ENCODE measurements at places on chromosomes 12 and 14.

- DNase-seq: no peak
Measured at GRCh38 chr12:97275256-97275655, 187.3 kb upstream of the RMST start.

GRCh38 chr12:26204612-26205289 is 9.4 kb downstream of the SSPN start:
- DNase-seq: no peak

GRCh38 chr14:73924337-73924736 is 25.6 kb downstream of the FAM161B start:
- no peak for DNase-seq

- no peak for DNase-seq
Measured at GRCh38 chr14:96066976-96067375, 27.8 kb downstream of the C14orf132 start.

- DNase-seq: no peak
Measured at GRCh38 chr14:78488938-78489337, 318.8 kb downstream of the NRXN3 start.

DNA sequence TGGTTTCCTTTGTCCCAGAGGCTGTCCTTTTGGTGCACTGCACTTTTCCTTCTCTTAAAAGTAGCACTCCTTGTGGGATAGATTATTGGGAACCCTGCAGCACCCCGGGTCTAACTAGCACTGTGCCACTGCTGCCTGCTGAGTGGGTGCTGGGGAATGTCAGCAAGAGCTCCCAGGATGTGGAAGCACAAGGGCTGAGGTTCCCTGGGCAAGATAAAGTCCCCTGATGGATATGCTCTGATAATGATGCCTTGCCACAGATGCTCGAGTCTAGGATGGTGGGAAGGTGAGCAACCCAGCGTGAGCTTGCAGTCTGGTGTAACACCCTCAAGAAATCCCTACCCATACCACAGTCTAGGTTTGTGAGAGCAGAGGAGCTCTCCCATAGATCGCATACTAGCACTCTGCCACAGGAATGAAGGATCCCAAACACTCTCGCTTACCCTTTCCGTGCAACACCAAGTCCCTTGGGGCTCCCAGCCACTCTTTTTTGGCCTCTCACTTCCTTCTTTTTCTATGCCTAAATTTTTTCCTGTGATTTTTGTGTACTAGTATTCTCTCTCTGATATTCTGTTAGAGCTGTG is 32.6 kb downstream of the USP15 start:
- no peak for DNase-seq

DNA sequence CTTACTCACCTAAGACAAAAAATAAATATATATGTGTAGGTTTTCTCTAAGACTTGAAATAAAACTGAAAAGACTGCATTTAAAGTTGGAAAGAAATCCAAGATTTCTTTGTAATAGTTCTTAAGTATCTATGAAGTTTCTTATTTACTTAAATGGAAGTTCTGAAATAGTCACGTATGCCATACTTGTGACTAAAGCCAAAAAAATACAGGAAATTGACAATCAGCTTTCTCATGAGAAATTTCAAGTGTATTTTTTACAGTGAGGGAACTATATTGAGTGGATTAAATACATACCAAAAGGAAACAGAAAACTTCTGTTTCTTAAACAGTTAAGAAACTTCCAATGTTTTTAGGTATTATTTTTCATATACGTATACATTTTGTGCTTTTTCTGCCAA is 188.1 kb downstream of the DPY19L2 start:
- no peak for DNase-seq

DNA sequence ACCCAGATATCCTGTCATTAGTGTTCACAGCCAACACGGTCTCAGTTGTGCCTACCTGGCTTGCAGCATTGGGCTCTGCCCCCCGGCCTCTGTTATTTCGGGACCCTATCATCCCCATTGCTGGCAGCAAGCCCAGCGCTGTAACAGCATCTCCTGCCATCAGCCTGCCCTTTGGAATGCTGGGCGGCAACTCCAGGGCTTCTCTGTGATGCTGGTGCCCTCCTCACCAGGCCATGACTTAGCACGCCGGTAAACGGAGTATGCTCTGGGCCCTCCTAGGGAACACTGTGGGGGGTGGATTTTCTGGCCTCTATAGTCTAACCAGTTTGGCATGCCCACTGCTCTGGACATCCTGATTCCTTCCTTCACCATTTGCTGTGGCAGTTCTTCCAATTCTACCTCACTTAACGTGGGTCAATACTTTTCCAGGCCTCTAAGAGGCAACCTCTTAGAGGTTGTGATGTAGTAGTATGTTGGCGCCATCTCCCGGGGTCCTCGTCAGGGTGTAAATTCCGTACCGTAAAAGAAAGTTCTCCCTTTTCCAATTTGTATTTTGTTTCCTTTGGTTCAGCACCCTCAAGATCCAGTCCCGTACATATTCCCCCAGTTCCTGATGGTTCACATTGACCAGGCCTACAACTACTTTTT is 80.0 kb downstream of the SINHCAF start:
- no peak for DNase-seq

GRCh38 chr12:104519190-104520019 is 62.7 kb downstream of the CHST11 start:
- DNase-seq: no peak

- DNase-seq: no peak
Measured at GRCh38 chr14:59969319-59969718, 49.4 kb downstream of the LRRC9 start.

DNA sequence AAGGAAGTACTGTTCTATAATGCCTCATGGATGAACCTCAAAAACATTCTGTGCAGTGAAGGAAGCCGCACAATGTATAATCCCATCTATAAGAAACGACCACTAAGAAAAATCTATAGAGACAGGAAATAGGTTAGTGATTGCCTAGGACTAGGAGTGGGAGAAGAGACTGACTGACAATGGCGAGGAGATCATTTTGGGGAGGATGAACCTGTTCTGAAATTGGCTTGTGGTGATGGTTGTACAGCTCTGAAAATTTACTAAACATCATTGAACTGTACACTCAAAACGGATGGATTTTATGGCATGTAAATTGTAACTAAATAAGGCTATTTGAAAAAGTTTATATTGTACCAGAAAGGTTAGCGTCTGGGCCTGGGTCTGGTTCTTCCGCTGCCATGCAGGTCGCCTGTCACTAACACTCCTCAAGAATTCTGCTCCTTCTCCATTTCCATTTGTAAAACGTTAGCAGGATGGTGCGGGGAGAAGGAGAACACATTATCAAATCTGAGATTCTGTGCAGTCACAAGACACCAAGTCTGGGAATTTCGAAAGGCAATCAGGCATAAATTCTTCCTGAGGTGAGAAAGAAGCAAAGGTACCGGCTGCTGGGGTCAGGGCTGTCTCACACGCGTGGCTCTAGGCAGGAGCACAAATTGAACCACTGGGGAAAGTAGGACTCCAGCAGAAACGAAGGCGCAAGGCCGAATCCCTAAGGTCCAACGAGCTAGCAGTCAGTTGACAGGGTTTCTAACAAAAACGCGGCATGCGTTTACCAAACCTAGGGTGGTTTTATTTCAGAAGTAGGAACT is 845 bp upstream of the COCH start:
- DNase-seq: no peak

GRCh38 chr12:31004666-31005065 is 69.0 kb upstream of the DDX11 start:
- no peak for DNase-seq

DNA sequence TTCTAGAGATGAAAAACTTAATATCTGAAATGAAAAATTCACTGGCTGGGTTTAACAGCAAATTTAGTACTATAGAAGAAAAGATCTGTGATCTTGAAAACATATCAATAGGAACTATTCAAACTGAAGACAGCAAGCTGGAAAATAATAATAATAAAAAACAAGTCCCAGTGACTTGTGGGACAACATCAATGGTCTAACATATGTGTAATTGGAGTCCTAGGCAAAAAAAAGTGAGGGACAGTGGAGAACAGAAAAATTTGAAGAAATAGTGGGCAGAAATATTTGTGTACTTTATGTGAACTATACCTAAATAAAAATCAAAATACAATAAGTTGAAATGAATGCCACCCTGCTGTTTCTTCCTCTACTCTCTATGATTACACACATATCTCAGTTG is 2.4 kb upstream of the SERPINA9 start:
- no peak for DNase-seq

DNA sequence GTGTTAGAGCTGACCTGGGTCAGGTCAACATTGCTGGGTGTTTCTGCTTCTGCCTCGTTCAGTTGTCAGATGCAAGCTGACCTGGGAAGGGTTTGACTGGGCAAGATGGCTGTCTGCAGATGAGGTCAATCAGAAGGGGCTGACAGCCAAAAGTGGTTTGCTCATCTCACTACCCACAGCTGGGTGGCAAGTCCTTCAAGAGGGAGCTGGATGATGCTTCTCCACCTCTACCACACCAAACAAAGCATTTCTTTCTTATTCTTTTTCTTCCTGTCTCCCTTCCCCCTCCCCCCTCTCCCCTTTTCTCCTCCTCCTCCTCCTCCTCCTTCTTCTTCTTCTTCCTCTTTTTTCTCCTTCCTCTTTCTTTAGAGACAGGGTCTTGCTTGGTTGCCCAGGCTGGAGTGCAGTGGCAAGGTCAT is 268.2 kb upstream of the PLEKHG7 start:
- no peak for DNase-seq

GRCh38 chr12:29278673-29279420 is 102.1 kb downstream of the ERGIC2 start:
- no peak for DNase-seq

GRCh38 chr14:68255693-68256178 is 436.2 kb downstream of the RAD51B start:
- DNase-seq: no peak

GRCh38 chr14:96792003-96792402 is 5.2 kb upstream of the VRK1 start:
- no peak for DNase-seq

All from activated T-helper 1 cell treated with anti-CD3 and anti-CD28 coated beads, Interleukin-12 subunit alpha, Interleukin-12 subunit beta, Interleukin-2, Interleukin-4 antibody, amounts not matched to agents 30 ng/mL and 10 ng/mL and 1 ng/mL, durations not matched to agents 14 hours and 24 hours and 36 hours (primary cell).